T-cell (primary cell): ENCODE measurements at places on chromosomes 13 and 19.
A peak's percentile ranks its signal among the peaks of the same experiment; 100 is the strongest.

GRCh38 chr13:79393564-79394249, 12.3 kb downstream of the RBM26 start:
- DNase-seq, result peak; percentile 47

DNA sequence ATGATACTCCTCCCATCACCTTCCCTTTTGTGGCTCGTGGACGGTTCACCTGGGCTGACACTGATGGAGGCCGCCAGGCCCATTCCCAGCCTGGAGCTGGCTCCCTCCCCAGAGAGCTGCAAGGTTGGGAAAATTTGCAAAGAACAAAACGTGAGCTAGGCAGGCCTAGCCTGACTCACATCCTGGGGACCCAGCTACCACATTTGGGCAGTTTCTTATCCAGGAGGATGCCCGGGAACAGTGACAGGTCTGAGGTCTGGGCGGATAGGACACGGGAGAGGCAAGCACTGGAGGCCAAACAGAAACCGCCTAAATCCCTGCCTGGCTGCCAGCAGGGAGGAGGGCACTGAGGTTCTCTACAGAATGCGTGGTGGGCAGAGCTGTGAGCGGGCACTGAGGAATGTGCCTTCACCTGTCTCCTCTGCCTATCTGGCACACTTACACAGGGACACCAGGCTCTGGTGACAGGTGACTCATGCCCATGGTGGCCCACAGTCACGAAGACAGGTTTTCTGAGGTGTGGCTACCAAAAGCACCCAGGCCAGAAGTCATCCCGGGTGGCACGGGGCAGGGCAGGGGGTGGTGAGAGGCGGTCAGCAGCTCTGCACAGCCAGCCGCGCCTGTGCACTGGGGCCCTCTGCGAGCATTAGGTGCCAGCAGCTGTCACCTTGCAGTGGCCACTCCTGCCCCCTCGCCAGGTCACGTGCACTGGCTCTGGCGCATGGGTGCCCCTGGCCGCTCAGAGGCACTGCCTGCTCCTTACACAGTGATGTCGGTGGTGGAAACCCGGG, 23.2 kb downstream of the SH3GL1 start:
- no peak for DNase-seq

GRCh38 chr13:44715287-44716230, 139.4 kb upstream of the TSC22D1 start:
- DNase-seq, result no peak

DNA sequence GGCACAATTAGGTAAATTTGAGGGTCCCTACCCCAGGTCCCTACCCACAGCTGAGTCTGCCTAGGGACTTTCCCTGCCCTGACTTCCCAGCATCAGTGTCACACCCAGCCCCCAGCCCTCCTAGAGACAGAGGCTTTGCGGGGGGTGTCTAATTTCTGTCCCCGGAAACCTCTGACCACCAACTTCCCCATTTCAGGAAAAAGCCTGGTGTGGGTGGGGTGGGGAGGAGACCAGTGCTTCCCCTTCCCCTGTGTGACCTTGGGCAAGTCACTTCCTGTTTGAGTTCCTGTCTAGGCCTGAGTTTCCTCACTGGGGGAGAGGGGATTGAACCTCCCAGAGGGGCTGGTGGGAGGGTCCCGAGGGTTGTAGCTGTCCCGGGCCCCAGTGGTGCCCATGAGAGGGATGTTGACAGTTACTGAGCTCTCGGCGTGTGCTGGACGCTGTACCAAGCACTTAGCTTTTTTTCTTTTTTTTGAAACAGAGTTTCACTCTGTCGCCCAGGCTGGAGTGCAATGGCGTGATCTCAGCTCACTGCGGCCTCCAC, 7.9 kb downstream of the VASP start:
- DNase-seq, result no peak

GRCh38 chr13:91544723-91545122, 146.3 kb downstream of the GPC5 start:
- no peak for DNase-seq
